ENCODE measurements at places on chromosomes 12 and 14.

DNA sequence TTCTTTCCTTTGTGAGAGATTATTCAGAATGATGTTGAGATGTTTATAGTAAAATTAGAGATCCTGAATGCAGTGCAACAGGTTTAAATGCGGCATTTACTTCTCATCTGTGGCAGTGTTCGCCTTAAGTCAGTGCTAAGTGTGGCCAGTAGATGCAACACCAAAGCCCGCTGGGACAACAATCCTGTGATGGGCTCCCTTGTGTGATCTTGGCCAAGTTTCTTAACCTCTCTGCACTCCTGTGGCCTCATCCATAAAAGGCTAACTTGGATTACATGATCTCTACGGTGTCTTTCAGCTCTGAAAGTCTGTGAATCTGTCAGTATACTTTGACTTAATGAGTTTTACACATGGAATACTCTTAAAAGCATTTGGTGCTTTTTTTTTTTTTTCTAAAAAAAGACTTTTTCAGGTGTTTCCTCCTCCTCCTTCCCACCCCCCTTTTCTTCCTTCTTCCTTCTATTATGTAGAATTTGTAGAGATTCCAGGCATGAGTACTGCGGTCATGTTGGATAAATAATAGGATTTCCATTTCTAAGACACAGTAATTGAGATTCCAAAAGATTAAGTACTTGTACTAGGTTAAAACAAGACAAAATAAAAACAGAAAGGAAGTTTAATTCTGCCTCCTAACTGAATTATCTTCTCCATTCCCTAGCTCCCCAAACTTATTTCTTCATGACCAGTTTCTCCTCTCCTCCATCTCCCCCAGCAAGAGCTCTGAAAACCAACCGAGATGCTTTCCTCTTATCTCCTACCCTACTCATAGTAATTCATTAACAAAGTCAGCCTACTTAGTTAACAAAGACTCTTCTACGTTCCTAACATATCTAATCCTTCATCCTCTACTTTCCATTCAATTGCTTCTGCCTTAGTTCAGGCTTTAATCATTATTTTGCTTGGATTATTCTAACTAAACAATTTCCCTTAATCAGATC is 42.2 kb upstream of the NAV3 start:
- DNase-seq = no peak

DNA sequence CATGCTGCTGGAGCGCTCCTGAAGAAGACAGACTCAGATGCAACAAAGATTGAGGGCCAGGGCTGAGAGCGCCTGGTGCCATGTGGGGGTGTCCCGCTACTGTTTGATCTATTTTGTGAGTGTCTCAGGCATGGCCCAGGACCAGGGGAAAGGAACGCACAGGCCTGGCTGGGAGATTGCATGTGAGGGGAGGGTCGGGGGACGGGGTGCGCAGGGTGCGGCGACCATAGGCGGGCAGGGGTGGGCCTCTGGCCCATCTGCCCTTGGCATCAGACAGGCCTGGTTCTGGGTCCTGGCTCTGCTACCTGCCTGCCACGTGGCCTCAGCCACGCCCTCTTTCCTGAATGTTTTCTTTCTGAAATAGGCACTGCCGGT is 47.5 kb downstream of the BEGAIN start:
- no peak for DNase-seq

DNA sequence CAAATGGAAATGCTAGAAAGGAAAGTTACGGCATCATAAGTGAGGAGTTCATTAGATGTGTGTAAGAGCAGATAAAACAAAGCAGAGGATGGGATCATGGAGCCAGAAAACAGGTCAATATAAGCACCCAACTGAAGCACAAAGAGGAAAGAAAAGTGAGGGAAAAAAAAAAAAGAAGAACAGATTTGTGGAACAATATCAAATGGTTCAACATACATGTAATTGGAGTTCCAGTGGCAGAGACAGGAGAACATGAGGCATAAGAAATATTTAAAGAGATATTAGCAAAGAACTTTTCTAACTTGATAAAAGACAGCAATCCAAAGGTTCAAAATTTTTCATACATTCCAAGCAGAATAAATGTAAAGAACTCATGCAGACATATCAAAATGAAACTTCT is 54.1 kb downstream of the SPTSSA start:
- DNase-seq = no peak

GRCh38 chr12:123907726-123908476 is 64.7 kb downstream of the CCDC92 start:
- DNase-seq = no peak

GRCh38 chr14:63933110-63933509 is 80.3 kb downstream of the SYNE2 start:
- no peak for DNase-seq

DNA sequence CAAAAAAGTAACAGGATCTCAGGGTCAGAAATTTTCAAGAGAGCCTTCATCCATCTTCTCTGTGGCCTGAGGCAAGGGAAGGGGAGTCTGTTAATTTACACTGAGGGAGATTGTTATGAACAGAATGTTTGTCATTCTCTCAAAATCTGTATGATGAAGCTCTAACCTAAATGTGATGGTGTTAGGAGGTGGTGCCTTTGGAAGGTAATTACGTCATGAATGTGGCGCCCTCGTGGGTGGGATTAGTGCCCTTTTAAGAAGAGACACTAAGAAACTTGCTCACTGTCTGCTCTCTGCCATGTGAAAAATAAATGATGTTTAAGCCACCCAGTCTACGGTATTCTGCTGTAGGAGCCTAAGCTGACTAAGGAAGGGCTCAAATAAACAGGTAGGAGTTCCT is 521.6 kb downstream of the SNAPC1 start:
- DNase-seq = no peak

DNA sequence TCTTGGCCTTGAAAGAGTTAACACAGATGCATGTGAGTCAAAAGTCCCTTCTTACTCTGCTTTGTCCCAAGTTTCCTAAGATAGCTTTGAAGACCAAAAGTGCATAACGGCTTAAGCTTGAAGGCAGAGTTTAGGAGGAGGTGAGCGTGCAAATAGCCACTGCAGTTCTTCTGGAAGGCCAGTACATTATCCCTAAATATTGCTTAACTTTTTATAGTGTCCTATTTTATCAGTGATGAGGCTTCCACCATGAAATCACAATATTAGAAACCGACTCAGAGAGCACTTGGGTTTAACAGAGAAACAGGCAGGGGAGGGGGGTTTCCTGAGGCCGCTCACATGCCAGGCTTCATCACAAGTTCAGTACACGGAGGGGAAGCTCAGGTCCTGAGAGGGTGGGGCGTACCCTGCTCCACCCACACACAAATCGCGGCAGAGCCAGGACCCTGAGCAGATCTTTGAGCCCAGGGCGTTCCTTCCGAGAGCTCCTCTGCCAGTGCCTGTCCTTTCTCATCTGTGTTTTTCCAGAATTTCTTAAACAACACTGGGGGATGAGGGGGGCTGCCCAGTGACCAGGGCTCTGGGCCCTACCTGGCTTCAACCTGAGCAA is 26.8 kb upstream of the BDKRB2 start:
- no peak for DNase-seq

GRCh38 chr14:71247106-71247505 is 339.8 kb downstream of the PCNX1 start:
- DNase-seq = no peak

DNA sequence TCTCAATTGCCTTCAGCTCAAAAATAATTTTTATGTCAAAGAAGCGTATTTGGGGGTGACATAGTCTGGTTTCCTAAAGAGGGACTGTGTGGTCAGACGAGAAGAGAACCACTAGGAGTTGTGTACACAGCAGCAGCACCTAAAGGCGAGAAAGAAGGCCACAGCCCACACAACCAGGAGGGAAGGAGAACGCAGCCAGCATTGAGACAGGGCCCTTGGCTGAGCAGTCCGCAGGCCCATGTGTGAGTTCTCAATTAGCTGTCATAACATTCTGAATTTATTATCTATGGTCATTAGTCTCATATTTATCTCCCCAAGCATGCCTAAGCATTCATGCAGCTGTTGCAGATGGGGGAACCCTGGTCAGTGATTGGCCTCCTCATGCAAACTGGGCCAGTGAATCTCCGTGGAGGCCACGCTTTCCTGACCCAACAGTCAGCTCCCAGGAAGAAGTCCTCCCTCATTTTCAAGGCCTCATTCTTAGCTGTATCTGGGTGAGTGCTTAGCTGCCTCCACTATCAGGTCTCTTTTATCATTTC is 81.2 kb upstream of the ATF7IP start:
- DNase-seq = no peak

DNA sequence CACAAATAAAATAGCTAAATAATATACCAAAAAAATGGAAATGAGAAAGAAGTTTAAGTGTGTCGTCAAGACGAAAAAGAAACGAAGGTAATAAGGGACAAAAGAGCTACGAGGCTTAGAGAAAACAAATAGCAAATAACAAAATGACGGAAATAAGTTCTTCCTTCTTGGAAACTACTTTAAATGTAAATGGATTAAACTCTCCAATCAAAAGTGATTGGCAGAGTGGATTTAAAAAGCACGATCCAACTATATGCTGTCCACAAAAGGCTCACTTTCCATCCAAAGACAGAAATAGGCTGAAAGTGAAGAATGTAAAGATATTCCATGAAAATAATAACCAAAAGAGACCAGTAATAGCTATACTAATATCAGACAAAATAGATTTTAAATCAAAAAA is 82.4 kb downstream of the DIO3 start:
- DNase-seq = no peak

DNA sequence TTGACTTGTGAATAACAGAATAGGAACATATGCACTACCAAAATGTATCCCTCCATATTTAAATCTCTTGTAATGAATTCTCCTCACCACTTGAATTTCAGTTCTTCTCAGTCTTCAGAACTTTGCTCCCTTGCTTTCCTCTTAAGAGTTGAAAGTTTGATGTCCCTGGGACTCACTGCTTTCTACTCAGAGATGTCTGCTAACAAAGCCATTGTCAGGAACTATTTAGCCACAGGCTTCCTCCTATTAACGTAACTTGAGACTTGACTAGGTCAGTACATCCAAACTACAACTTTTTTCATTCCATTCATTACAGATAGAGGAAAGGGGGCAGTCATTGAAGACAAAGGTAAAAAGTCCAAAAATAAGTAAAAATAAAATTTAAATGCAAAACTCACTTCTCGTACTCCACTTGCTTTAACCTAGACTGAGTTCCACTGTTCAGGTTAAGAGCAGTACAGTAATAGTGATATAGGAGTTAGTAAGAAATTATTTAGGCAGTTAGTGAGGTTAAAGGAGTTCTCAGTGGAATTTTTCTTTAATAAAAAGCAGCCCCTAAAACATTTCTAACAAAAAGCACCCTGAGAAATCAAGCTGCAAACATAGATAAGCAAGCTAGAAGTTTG is 364.2 kb downstream of the SOX5 start:
- DNase-seq = no peak

- DNase-seq = no peak
Measured at GRCh38 chr14:96058576-96059200, 19.5 kb downstream of the C14orf132 start.

GRCh38 chr12:6529291-6529737 is 5.0 kb upstream of the GAPDH start:
- DNase-seq = no peak

- no peak for DNase-seq
Measured at GRCh38 chr14:56720703-56721460, 89.4 kb downstream of the OTX2 start.

GRCh38 chr12:31362759-31363415 is 36.9 kb upstream of the SINHCAF start:
- DNase-seq = no peak

- no peak for DNase-seq
Measured at GRCh38 chr14:36426836-36427235, 93.2 kb downstream of the NKX2-1 start.

DNA sequence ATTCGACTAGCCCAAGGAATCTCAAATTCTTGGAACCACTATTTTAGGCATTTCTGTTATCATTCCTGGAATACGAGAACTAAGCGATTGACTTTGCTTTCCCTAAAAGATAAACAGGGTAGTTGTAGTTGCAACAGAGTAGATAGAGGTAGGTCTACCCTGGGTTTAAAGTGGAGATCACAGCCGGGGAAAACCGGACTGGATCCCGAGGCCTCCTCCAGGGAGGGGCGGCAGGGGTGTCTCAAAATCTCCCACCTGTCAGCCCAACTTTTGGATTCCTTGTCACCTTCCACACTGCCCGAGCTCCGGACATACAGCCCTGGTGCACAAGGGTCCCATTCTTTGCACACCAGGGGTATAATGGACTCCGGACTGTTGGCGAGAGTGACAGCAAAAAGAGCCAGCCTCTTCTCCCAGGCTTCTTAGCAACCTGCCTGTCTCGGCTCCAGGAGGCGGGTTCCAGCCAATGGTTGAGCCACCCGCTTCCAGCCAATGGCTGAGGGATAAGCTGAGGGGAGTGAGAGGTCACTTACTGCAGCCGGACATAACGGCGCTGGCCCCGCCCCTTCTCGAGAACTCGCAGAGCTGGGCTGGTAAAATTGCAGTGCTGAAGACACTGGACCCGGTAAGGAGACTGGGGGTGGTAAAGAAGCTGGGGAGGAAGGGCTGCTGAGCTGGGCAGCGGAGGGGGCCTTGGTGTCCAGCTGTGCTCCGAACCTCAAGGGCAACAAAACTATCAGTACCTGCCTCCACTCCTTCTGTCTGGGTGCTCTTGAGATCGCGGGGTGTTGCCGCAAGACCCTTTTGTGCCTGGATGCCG is at the start of gene SUOX:
TSS of gene SUOX (plus strand) at position 562 of the 820 bp plus-strand sequence. CDS start 4,946 bp downstream, outside the sequence.
- DNase-seq = no peak

- DNase-seq = no peak
Measured at GRCh38 chr14:52052288-52052943, 16.4 kb downstream of the NID2 start.

- DNase-seq = no peak
Measured at GRCh38 chr12:64608901-64609535, 1.3 kb upstream of the RASSF3 start.

GRCh38 chr12:74021937-74022336 is 515.7 kb upstream of the ATXN7L3B start:
- DNase-seq = no peak

GRCh38 chr12:53551889-53552291 is 44.6 kb upstream of the NPFF start:
- no peak for DNase-seq

- DNase-seq = no peak
Measured at GRCh38 chr12:76922866-76923265, 44.0 kb upstream of the CSRP2 start.

- no peak for DNase-seq
Measured at GRCh38 chr12:66453120-66453519, 150.8 kb downstream of the HELB start.

DNA sequence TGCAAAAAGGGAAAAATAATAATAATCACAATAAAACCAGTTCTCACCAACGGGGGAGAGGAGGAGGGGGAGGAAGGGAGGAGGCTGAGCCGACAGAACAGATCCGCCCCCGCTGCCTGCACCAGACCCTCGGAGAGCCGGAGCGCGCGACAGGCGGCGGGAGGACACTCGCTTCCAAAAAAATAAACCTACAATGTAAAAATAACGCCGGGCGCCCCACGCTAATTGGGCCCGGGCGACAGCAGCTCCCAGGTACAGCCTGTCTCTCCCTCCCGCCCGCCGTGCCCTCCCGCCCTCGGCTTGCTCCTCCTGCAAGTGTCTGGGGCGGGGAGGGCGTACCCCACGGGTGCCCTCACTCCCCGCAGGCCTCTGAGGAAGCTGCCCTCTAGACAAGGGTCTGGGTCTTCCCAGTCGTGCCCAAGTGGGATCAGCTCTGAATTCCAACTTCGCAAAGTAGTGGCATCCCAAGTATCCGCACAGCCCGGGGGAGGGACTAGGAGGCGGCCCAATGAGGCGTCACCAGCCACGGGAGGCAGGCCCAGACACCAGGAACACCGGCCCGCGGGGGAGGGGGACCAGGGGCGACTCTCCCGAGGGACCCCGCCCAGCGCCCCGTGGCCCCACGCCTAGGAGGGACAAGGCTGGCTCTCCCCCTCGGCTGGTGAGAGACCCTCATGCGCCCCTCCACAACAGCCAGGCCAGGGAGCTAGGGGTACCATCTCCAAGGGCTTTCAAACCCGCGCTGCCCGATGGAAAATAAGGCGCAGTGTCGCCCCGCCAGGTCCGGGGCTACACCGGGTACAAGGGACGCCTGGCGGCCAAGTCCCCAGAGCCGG is 1.0 kb downstream of the NCOR2 start:
- DNase-seq = peak; percentile 26
